ENCODE measurements at places on chromosomes 13 and 19.
A peak's percentile ranks its signal among the peaks of the same experiment; 100 is the strongest.

GRCh38 chr19:18251587-18252369 lies 22.5 kb downstream of the IQCN start:
- DNase-seq: peak; percentile 74

DNA sequence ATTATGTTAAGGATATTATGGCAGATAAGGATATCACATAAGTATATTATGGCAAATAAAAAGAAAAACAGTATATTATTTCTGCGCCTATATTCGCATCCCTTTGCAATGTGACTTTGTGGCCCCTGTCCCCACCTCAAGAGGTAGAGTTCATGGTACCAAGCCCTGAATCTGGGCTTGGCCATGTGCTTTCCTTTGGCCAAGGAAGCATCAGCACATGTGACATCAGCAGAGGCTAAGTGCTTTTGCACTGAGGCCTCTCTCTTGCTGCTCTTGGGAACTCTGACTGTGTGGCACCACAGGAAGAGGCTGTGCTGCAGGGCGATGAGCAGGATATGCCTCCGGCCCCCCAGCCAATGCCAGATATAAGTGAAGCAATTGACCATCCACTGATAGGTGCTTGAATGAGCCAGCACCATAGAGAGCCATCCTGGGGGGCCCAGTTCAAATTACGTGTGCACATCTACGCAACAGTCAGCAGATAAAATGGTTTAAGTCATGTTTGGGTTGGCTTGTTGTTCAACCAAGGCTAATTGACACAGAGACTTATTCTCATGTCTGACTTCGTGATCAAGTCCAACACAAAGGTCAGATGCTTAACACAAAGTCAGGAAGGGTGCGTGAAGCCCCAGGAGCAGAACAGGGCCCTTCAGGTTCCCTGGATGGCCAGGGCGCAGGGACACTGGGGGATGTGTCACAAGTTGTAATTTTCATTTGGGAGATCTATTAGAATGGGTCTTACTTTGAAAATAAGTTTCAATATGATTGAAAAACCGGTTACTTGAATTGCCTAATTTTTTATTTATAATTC lies 173.3 kb downstream of the COL4A1 start:
- no peak for DNase-seq

DNA sequence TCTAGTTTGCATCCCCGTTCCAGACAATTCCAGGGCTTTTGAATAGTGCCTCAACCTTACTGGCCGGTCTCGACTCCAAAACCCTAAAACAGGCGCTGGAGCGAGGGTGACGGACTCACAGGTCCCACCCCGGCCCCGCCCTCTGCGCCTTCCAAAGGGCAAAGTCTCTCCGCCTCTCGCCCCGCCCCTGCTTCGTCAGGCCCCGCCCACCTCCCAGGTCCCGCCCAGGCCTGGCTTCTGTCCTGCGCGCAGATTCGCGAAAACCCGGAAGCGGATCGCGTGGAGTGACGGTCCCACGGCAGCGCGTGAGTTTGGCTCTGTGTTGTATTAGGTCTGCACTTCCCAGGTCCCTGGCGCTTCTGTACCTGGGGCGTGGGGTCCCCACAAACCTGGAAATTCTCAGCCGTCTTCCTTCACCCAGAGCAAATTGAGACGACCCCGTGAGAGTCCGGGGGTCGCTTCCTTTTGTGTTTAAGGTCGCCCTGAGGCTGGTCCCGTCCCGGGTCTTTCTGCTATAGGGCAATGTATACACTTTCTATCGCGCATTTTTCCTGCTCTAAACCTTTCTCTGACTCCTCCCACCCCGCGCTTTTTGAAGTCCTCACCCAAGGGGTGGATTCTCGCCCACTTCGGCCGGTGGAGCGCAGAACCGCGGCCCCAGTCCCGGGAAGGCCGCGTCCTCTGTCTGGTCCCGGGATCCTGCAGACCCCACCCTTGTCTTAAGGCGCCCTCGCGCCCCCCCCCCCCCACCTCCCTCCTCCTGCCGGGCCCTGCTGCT lies at the start of gene ZNF813:
Gene ZNF813, plus strand, starts transcription at position 249 of the 778 bp plus-strand sequence. CDS start 16,090 bp downstream, outside the sequence.
- DNase-seq: peak; percentile 93

DNA sequence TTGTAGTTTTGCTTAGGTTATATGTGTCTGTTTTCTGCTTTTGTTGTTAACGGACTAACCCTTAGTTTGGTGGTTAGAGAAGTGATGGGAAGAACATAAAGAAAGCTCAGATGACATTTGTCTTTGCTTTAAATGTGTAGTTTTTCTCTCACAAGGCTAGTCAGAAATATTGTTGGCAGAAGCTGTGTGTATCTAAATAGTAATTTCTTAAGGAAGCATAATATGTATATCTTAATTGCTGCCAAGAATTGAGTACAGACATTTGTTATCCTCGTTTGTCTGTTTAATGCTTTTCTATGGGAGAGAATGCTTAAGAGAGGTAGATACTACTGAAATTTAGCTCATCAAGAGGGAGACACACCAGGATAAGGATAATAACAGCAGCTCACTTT lies 2.7 kb downstream of the RGCC start:
- no peak for DNase-seq

DNA sequence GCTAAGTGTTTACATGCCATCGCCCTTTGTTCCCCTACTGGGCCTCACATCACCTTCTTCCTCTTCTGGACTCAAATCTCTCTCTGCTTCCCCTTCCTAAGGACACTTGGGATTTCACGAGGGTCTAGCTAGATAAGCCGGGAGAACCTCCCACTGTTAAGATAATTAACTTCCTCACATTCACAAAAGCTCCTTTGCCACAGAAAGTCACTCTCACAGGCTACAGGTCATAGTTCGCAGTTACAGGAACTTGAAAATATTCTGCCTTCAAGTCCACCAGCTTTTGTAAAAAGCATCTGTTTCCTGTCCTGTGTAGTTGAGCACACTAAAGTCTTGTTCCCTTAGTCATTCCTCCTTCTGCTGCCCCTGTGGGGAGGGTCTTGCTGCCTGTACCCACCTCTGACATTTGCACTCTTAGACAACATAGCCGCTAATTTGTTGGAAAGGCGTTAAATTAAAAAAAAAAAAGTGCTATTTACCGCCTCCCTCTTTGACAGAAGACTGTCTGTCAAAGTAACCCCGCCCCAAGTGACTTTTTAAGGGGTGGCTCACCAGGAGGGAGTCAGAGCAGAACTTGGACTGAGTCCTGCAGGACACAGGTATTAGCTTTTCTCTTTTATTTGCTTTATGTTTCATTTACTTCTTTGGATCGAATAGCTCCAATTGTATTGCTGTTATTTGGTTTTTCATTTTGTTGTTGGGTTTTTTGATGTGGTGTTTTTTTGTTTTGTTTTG lies 26.8 kb upstream of the CEACAM21 start:
- DNase-seq: no peak

- DNase-seq: peak; percentile 84
These were observed 237.4 kb downstream of the RGCC start for GRCh38 chr13:41694545-41695301.

DNA sequence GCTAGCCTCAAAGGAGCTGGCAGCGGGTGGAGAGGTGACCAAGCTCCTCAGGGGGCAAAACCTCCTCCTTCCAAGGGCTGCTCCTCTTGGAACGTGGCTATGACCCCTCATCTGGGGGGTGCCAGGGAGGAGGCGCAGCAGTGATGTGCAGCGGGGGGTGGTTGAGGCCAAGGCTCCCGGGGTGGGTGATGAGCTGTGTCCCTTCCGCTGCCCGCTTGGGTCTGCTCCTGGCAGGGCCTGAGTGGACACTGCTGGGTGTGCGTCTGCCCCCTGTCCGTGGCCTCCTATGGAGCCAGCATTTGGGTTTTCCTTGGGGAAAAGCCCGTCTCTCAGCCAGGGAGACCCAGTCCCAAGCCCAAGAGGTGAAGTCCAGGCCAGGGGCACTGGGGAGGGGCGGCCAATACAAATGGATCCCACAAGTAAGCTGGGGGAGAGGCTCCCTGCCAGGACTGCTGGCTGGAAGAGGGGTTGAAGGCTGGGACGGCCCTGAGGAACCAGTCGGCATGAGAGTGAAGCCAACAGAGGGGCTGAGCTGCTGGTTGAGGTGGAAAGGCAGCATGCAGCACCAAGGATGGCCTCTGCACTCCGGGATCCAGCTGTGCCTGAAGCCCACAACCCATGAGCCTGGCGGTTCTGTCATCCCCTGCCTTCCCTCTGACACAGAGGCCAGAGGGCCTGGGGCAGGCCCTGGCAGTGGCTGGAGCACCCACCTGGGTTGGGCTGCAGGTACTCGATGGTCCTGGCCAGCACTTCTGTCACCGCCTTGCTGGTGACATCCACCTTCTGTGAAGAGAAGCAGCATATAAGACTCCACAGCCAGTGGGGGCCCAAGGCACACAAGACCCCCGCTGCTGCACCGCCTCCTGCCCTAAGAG lies 22.7 kb downstream of the MPND start:
- DNase-seq: no peak

DNA sequence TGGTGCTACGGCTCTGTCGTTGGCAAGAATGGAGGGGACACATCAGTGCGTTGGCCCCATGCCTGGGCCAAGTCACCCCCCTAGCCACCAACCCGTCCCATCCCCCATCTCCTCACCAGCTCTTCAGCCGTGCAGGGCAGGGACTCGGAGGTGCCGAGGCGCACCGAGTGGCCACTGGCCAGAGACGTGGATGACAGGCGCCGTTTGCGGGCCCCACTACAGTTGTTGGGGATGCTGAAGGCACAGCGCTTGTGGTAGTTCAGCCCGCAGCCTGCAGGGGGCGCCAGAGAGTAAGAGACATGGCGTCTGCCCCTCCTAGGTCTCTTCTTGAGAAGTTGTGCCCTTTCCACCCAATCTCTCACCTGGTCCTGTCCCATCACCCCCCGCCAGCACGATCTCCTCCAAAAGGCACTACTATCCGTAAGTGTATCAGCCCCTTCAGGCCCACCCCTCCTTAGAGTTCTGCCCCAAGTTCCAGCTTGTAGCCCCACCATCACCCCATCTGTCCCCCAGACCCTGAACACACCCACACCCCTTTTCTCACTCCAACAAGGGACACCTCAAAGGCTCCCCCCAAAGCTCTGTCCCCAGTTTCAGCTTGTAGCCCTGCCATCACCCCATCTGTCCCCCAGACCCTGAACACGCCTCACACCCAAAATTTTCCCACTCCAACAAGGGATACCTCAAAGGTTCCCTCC lies 12.4 kb downstream of the PRKD2 start:
- peak; percentile 70 for DNase-seq

DNA sequence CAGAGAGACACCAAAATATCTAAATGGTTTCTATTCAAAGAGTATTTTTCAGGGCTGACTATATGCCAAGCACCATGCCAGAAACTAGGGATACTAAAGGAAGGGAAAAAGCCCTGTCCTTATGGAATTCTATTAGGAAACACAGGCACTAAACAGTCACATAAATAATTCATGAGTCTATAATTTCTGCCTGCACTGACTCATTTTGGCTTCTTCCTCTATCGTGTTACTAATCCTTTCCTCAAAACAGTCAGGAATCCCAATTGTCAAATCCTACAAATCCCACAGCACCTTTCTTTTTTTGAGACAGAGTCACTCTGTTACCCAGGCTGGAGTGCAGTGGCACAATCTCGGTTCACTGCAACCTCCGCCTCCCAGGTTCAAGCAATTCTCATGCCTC lies 29.2 kb downstream of the XPO4 start:
- DNase-seq: no peak

DNA sequence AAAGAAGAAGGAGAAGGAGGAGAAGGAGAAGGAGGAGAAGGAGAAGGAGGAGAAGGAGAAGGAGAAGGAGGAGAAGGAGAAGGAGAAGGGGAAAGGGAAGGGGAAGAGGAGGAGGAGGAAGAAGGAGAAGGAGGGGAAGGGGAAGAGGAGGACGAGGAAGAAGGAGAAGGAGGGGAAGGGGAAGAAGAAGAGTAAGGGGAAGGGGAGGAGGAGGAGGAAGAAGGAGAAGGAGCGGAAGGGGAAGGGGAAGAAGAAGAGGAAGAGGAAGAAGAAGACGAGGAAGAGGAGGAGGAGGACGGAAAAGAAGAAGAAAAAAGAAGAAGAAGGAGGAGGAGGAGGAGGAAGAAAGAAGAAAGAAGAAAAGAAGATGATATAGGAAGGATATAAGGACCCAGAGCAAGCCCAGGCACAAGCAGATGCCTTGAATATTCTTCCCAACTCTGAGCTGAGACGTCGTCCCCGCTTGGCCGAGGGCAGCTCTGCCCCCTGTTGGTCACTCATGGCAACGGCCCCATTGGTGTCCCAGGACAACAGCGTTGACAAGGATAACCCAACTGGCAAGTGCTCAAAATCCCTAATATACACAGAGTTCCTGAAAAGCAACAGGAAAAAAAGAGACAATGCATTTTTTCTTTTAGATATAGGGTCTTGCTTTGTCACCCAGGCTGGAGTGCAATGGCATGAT lies 30.6 kb upstream of the IGSF23 start:
- DNase-seq: no peak

- DNase-seq: no peak
These were observed 20.6 kb downstream of the GRIN2D start for GRCh38 chr19:48413879-48414587.

GRCh38 chr19:52270266-52270885 lies 989 bp downstream of the ZNF766 start:
- DNase-seq: peak; percentile 34

DNA sequence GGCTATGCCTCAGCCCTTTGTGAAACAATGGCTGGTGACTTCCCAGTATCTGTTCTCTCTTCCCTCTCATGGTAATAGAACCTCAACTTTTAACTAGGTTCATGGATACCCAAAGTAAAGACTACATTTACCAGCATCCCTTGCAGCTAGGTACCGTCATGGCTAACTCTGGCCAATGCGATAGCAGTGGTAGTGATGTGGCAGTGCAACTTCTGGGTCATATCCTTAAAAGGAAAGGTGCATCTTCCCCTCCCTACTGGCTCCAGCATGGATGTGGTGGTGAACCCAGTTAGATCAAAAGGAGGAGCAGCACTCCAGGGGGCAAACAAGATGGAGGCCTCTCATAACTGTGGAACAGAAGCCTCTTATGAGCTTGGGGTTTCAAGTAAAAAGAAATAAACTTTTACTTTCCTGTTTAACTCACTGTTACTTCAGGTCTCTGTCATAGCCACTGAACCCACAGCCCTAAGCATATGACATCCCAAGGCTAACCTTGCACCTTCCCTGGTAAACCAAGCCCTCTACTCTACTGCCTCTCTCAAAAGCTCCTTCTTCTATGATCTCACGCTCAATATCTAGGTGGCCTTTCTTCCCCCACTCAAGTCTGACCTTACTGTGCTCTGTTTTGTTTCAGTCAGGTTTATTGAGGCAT lies 104.4 kb downstream of the DOCK9 start:
- DNase-seq: no peak

GRCh38 chr19:29665826-29666577 lies 741 bp downstream of the PLEKHF1 start:
- DNase-seq: no peak

DNA sequence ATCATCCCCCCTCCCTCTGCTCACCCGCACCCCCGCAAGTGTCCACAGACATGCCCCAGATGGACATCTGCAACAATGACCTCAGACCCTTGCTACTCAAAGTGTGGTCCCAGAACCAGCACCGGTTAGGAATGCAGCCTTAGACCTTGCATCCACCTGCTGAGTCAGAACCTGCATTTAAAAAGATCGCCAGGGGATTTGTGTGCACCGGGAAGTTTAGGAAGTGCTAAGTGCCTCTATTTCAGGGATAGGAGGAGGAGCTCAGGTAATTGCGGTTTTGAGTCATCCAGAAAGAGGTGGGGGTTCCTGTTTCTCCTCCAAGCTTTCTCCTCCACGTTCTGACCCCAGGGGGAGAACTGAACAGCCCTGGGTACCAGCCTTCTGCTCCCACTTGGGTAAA lies 46.2 kb downstream of the CACNA1A start:
- no peak for DNase-seq

- DNase-seq: no peak
These were observed 109.3 kb downstream of the COL4A2 start for GRCh38 chr13:110416131-110417025.

Data from left hindlimb (tissue), 1 donor.